ENCODE measurements at places on chromosomes 5 and 9.
A peak's percentile ranks its signal among the peaks of the same experiment; 100 is the strongest.

- DNase-seq = no peak
Observed at GRCh38 chr5:129241755-129242154, 147.2 kb downstream of the ISOC1 start.

DNA sequence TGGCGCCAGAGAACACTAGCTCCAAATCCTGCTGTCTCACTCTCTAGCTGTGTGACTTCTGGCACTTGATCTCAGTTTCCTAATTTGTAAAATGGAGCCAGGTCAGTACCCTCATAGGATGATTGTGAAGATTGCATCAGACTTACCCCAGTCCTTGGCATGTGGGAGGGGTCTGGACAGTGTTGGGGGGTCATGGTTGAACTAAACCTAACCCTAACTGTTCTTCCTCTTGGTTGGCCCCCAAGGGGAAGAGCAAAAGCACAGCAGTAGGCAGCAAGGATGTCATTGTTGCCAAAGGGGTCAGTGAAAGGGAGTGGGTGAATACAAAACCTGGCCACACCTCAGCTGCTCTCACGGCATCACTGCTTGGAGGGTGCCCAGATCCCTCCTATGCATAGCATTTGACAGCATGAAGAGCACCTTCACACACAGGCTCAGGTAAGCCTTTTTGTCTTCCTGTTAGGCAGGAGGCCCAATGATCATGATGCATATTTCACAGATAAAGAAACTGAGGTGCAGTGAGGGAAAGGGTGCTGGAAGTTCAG lies 15.7 kb upstream of the CXCL14 start:
- DNase-seq = no peak

GRCh38 chr9:136403538-136403914 lies 3.6 kb upstream of the SNAPC4 start:
- peak; percentile 66 for DNase-seq

DNA sequence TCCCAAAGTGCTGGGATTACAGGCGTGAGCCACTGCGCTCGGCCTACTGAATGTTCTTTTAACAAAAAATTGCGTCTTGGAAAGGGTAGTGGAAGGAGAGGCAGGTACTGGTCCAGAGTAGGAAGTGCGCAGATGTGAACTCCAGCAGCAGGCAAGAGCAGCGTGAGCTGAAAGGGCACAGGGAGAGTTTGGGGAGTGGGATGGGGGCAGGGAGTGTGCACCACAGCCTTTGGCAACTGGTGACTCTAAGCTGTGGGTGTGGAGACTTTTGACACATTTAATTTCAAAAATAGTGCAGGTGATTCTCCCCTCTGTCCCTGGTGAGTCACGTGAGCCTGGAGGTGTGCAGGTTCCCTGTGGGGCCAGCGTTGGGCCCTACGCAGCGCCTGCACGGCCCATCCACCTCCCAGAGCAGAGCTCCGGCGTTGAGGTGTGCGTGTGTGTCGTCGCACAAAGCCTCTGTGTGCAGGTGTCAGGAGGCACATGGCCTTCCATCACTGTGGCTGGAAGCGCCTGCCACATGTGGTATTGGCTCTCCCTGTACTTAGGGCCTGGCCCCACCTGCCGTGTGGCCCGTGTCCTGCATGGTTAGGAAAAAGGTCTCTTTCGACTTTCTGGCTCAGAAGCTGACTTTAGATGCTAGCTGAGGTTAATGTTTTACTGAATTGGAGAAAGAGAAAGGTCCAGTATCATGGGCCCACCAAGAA lies 11.5 kb downstream of the SQSTM1 start:
- no peak for DNase-seq

GRCh38 chr5:61704289-61704688 lies 372.2 kb downstream of the ZSWIM6 start:
- peak; percentile 1 for DNase-seq

GRCh38 chr9:89706731-89707191 lies 101.9 kb downstream of the GADD45G start:
- DNase-seq = no peak

- DNase-seq = no peak
Observed at GRCh38 chr5:136425921-136426320, 60.6 kb upstream of the TRPC7 start.

DNA sequence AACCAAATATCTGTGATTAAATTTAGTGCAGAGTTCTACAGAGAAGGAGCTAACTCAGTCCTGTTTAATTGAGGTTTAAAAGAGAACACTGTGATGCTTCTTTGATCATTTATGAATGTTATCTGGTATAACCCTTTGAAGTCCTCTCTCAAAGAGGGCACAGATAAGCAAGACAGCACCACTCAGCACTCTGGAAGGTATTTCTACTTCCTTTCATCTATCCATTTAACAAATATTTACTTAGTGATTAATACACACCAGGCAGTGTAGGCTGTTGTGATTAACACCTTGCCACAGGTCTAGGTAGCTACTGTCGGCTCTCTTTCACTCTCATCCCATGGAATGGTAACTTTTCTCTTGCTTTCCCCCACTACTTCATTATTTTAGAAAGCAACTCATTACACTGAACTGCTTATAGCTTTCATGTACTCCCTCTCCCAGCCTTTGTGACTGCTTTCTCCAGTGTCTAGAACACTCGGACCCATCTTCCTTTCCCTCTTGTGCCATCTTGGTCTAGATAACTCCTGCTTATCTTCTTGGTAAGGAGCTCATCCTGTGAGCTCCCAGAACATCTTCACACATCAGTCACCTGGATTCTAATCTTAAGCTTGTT lies 54.7 kb downstream of the GLDC start:
- no peak for DNase-seq

- no peak for DNase-seq
Observed at GRCh38 chr5:16673241-16674201, 56.7 kb upstream of the RETREG1 start.

GRCh38 chr9:89562186-89562814 lies 42.5 kb upstream of the GADD45G start:
- DNase-seq = no peak

GRCh38 chr9:115524453-115525059 lies 406.6 kb upstream of the TNC start:
- DNase-seq = peak; percentile 0

GRCh38 chr5:31106691-31107090 lies 86.8 kb upstream of the CDH6 start:
- no peak for DNase-seq

DNA sequence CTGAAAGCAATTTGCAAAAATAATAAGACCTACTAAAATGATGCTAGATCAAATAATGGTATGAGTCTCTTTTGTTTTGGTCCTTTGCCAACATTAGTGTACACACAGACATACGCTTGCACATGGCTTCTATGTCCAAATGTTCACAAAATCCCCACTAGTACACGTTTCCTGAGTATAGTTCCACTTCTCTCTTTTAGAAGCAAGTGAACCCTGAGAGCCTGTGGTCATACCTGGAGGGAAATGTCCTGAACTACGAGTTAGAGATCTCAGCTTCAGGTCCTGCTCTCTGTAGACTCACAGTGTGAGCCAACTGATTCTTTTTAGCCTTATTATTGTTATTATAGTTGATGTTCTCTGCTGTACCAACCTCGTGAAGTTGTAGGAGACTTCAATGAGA lies 47.3 kb upstream of the ACTBL2 start:
- DNase-seq = no peak

GRCh38 chr5:137367951-137368350 lies 131.2 kb downstream of the SPOCK1 start:
- no peak for DNase-seq

DNA sequence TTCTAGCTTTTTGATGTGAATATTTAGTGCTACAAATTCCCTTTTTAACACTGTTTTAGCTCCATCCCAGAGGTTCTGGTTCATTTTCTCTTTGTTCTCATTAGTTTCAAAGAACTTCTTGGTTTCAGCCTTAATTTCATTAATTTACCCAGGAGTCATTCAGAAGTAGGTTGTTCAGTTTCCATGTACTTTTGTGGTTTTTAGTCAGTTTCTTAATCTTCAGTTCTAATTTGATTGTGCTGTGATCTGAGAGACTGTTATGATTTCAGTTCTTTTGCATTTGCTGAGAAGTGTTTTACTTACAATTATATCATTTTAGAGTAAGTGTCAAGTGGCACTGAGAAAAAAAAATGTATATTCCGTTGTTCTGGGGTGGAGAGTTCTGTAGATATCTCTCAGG lies 240.1 kb upstream of the RASA1 start:
- no peak for DNase-seq

DNA sequence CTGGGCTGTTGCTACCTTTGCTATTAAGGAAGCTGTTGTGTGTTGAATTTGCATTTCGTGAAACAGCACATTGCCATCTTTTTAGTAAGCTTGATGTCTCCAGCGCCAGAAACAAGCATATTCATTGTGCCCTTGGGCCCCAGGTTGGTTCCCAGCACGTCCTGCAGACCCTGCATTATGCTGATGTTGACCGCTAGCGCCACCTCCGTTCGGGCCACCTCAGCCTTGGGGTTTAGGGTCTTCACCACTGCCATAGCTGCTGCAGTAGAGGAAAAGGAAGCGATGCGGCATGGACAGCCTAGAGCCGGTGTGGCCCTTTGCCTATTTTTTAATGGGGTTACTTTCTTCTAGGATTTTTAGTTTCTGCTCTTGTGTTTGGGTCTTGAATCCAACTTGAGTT lies 23.8 kb upstream of the OTULIN start:
- DNase-seq = no peak

GRCh38 chr5:143086908-143087637 lies 316.4 kb downstream of the NR3C1 start:
- DNase-seq = no peak

- DNase-seq = no peak
Observed at GRCh38 chr9:14412775-14413174, 98.8 kb upstream of the NFIB start.

- DNase-seq = no peak
Observed at GRCh38 chr5:181219262-181220177, 3.6 kb upstream of the TRIM41 start.

DNA sequence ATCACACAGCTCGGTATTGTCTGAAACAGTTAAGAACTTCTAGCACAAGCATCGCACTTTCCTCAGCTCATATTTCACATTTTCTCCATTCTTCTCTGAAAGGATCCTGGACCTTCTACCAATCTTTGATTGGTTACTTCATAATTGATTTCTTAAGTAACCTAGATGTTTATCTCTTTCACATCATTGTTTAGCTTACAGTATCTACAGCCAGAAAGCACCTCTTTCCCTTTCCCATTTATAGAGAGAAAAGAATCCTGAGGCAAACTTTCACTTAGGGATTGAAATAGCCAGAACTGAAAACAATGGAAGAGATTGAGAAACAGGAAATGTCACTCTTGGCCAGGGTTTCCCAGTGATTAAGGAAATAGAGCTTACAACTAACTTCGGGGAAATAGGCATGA lies 2.5 kb downstream of the IL33 start:
- DNase-seq = no peak

GRCh38 chr5:170312666-170313065 lies 15.1 kb upstream of the LCP2 start:
- no peak for DNase-seq

- DNase-seq = no peak
Observed at GRCh38 chr5:171667341-171668096, 118.1 kb upstream of the SMIM23 start.

- DNase-seq = no peak
Observed at GRCh38 chr9:17166346-17166745, 31.5 kb downstream of the CNTLN start.

- no peak for DNase-seq
Observed at GRCh38 chr5:76805821-76806505, 12.9 kb upstream of the F2RL1 start.

- no peak for DNase-seq
Observed at GRCh38 chr9:4397917-4398316, 92.4 kb upstream of the SLC1A1 start.

GRCh38 chr9:86187121-86187520 lies 72.3 kb downstream of the C9orf153 start:
- no peak for DNase-seq

DNA sequence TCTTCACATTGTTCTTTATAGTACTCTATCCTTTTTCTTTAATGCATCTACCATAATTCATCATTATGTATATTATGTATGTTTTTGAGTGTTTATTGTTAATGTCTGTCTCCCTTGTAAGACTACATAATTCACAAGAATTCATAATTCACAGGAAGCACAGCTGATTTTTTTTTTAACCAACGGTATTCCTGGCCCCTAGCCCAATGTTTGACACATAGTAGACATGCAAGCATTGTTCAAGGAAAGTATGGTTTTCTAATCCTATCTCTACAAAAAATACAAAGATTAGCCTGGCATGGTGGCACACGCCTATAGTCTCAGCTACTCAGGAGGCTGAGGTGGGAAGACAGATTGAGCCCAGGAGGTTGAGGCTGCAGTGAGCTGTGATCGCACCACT lies 160.6 kb downstream of the PPP2R2B start:
- no peak for DNase-seq

DNA sequence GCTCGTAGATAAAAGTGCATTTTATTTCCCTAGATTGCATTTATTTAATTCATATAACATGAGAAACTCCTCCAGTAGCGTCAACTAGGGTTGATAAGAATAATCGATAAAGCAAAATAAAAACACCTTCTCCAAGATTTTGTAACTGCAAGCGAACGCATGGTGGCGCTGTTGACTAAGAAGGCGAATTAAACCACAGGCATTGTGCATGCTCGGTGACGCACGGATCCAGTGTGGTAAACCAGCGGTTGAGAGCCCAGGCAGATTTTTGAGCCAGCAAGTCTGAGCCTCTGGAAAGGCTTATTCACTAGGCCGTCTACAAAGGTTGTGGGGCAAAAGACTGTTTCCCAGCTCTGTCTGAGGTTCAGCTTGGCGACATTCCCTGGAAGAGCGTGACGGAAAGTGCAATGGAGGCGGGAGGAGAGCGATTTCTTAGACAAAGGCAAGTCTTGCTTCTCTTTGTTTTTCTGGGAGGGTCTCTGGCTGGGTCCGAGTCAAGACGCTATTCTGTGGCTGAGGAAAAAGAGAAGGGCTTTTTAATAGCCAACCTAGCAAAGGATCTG lies at the start of gene PCDHB3:
Gene PCDHB3, plus strand, starts transcription at position 231 of the 563 bp plus-strand sequence. Its CDS starts 177 bp downstream, at position 408.
- no peak for DNase-seq

- no peak for DNase-seq
Observed at GRCh38 chr9:71638627-71639026, 129.7 kb downstream of the CEMIP2 start.

DNA sequence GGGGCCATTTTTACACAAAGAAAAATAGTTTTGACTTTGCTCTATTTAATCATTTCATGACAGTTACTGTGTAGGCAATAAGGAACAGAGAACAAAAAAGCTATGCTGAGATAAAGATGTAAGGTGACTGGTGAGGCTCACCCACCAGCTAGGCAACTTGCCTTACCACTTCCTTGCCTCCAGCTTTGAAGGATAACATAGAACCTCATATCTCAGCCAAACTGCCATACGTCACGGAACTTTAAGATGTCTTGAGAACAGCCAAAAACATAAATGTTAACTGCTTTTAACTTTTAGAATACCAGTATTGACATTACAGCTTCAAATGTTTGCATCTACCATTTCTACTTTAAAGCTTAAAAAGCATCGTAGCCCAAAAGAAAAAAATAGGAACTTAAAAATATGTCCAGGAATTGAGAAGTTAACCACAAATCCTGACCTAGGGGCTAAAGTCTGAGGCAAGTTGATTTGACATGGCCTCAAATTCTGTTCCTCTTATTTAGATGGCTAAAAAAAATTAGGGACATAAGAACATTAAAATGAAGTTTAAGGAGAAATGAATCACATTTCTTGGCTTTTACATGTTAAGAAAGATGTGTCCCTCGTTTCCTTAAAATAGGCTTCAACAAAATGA lies 7.7 kb upstream of the GCNT4 start:
- no peak for DNase-seq

Measured in GM12891 (cell line).